ENCODE measurements at places on chromosomes 2 and 18.

GRCh38 chr2:37604716-37605115, 66.7 kb downstream of the CDC42EP3 start:
- no peak for DNase-seq

DNA sequence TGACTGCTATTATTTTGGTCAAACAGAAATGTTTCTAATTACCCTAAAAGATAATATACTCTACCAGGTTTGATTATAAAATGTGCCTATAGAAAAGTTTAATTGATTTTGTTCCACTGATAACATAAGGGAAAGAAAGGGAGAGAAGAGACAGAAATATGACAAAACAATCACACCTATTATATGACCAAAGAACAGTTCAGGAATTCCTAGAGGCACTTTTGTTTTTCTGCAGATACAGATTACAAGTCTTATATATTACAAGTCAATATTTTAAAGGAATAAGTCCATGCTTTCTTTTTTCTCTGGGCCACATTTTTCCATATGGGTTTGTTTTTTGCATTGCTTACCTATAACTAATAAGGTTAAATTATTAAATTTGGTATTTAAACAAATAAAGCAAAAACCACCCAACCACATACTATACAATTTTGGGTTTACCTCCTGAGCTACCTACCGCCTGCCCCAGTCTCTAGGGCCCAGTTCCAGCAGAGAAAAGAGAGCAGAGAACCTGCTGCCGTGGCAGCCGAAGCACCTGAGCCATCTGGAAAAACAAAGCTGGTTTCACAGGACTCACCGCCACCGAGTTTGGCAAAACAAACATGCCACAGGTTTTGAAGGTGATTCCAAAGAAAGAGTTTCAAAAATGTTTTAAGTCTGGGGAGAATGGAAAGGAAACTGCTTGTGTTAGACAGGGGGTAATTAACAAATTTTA, 92.1 kb downstream of the DYM start:
- DNase-seq, result peak; percentile 49

GRCh38 chr2:120992791-120993555, 257.3 kb downstream of the GLI2 start:
- DNase-seq, result peak; percentile 40

DNA sequence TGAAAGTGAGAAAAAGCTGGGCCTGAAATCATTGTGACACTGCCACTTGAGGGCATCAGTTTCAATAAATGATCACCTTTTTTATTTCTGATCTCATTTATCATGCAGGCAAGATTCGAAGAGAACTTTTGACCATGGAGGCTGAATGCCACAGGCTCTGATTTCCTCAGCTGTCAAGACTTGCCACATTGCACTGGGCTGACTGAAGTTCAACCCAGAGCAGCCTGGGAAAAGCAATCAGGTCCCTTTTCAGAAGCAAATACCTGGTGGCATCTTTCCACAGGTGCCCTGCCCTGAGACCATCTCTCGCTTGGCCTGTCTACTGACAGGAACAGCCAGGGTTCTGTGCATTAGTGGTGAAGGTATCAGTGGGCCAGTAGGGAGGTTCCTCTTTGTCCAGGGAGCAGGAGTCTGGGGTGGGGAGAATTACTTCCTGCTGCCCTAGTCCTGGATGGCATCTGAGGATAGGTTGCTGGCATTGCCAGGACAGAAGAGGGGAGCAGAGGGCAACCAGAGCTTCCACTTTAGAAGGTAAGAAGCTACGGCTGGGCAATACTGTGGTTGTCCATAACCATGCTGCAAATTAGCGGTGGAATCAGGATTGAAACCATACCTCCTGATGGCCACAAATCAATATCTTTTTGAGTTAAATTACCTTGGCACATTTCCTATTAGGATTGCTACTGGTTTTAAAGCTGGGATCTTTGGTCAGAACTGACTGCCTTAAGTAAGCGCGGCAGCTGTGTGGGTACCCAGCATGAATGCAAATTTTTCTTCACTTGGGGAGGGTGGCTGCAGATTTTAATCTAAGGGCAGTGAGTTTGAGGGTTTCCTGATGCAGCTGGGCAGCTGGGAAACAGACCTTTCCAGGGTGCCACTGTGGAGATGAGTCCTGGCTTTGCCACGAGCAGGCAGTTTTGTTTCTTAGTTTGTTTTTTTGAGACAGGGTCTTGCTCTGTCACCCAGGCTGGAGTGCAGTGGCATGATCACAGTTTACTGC, 394.5 kb downstream of the ALK start:
- peak; percentile 71 for DNase-seq

- no peak for DNase-seq
Measured at GRCh38 chr2:133532919-133533318, 35.3 kb downstream of the NCKAP5 start.

- no peak for DNase-seq
Measured at GRCh38 chr2:18399601-18400000, 160.9 kb downstream of the RDH14 start.

DNA sequence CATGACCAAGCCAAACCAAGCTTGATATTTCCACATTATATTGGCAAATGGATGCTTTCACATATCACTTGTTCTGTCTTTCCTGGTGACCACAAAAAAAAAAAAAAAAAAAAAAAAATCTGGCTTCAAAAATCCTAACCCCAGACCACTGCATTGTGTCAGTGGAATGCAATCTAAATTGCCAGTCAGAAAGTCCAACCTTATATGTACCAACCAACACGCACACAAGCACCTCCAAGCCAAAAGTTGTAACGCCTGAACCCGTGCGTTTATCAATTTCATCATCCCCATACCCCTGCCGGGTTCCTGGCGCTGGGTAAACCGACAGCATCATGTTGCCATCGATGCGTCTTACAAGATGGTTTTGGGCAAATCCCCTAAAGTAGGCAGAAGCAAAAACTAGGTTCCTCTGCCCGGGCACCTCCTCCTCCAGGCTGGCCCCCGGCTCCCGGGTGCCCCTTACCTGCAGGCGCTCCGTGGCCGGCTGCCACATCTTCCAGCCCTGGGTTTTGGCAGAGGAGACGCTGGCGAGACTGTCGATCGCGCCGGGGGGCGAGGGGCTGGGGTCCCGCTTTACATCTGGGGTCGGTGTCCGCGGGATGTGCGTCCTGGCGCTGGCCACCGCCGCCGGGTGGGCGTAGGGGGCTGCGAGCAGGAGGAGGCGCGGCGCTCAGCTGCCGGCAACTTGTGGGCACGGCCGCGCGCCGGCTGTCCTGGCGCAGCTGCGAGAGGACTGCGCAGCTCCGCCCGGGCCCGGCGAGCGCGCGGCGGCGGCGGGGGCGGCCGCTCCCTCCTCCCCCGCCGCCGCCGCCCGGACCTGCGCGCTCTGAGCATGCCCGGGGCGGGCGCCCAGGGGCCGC, at the start of gene PID1:
Gene PID1 (minus strand): TSS at position 737 of the 860 bp plus-strand sequence. CDS start 244 bp downstream, at position 493.
- DNase-seq, result peak; percentile 71

GRCh38 chr18:2965797-2966196, 47.1 kb downstream of the LPIN2 start:
- DNase-seq, result no peak

DNA sequence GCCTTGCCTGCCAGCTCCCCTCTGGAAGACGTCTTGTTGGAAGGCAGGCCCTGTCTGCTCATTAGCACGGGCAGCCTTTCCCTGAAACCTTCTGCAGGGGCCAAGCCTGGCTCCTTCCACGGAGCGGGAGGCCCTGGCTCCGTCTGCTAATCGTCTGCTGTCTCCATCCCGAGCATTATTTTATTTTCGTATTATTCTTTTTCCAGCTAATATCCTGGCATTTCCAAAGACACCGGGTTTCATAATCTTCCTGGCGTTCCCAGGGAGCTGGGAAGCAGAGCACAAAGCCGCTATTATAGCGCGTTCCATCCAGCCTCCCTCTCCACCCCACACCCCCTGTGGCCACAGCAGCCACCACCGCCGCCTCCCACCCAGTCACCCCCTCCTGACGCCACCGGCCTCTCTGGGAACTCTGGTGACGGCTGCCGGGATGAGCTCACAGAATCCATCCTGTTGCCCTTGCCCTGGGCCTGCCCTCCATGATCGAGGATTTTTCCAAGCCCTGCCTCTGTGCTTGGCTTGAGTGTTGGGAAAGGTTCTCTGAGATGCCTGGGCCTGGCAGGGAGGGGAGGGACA, 125.5 kb downstream of the DYSF start:
- no peak for DNase-seq

GRCh38 chr2:95042472-95043271, 17.2 kb downstream of the MAL start:
- DNase-seq, result no peak

DNA sequence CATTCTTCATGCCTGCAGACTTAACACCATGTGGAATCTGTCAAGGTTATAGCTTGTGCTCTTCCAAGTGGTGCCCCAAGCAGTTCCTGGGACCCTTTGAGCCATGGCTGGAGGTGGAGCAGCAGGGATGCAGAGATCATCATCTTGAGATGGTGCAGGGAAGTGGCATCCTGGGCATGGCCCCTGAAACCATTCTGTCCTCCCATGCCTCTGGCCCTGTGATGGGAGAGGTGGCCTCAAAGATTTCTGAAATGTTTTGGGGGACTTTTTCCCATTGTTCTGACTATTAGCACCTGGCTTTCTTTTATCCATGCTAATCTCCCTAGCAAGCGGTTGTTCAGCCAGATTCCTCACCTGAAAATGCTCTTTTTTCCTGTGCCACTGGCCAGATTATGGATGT, 10.3 kb upstream of the TMEM37 start:
- DNase-seq, result no peak

GRCh38 chr2:236561874-236562273, 7.8 kb upstream of the ACKR3 start:
- no peak for DNase-seq

GRCh38 chr2:98583276-98583675, 25.0 kb downstream of the COA5 start:
- DNase-seq, result no peak

GRCh38 chr2:204201507-204201906, 264.9 kb downstream of the ICOS start:
- DNase-seq, result no peak

DNA sequence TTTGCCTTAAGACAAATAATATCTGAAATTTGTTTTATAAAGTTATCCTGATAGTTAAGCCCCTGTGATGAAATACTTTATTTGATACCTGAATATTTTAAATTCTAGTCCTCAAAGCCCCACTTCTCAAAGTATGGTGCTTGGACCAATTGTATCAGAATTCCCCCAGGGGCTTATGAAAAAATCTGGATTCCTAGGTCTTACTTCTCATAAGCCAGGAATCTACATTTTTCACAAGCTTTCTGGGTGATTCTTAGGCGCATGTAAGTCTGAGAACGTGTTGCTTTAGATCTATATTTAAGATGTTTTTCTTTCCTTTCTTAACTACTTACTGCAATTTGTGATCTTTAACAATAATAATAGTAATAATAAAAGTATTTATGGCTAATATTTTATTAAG, 53.1 kb downstream of the MYO1B start:
- no peak for DNase-seq

GRCh38 chr2:209094221-209094620, 329.6 kb upstream of the MAP2 start:
- no peak for DNase-seq

GRCh38 chr18:8167026-8167425, 442.2 kb upstream of the RAB12 start:
- DNase-seq, result no peak

DNA sequence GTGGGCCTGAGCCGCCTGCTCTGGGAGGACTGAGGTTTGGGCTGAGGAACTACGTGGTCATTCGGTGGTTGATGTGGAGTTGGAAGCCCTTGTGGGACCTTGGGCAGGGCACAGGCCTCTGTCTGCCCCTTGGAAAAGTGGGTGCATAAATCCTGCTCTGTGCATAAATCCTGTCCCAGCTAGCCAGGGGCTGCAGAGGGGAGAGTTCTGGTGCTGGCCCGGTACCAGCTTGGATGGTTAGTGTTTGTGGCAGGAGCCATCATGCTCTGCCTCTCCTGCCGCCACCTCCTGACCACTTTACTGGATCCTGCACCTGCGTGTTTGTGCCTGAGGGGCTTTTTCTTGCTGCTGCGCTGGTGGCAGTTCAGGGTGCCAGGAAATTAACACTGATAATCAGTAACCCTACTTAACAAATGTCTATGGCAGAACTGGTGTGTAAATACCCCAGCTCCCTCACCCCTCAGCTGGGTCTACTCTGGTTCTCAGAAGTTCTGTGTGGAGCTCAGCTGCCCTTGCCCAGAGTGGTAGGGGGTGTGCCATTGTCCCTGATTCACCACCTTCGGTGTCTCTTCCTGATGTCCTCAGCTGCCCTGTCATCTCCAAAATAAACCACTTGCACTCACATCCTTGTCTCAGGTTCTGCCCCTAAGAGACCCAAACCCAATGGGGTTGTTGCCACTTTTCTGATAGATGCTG, 156.8 kb downstream of the GLI2 start:
- DNase-seq, result no peak

- DNase-seq, result no peak
Measured at GRCh38 chr2:106142683-106143082, 51.4 kb downstream of the UXS1 start.

- no peak for DNase-seq
Measured at GRCh38 chr18:3118195-3119010, 101.4 kb downstream of the MYOM1 start.

DNA sequence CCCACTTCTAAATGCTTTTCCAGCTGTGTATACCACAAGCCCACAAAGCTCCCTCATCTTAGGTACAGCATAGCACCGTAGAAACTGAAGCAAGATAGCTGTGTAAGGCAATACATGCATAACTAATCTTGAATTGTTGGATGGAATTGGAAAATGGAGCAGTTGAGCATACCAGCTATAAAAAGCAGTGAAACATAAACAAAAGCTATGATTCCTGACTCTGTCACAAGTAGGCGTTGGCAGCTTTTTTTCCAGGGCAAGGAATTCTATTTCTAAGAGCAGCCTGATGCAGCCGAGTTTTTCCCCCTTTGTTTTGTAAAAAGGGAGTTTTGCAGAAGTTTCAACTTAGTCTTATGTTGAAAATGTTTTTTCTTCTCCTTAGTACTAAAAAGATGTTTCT, 32.4 kb downstream of the MOGAT1 start:
- DNase-seq, result no peak

- no peak for DNase-seq
Measured at GRCh38 chr2:49271060-49271606, 116.8 kb upstream of the FSHR start.

DNA sequence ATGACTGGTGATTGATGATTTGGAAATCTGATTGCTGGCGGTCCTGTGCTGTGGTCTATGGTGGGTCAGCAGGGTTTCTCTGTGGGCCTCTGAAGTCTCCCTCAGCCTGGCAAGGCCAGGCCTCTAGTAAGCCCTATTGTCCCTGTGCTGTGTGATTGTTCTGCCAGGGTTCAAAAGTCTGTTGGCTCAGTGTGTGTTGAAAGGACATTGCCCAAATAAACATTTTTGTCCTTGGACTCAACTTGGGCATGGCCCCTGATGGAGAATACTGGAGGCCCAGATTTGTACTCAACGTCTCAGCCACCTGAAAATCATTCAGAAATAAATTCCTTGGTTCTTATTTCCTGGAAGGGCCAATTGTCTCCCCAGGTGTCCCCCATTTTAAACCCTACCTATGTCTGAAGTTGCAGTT, 74.4 kb downstream of the MAP4K4 start:
- DNase-seq, result peak; percentile 83

GRCh38 chr18:55249550-55249949, 290.3 kb upstream of the CCDC68 start:
- DNase-seq, result no peak

DNA sequence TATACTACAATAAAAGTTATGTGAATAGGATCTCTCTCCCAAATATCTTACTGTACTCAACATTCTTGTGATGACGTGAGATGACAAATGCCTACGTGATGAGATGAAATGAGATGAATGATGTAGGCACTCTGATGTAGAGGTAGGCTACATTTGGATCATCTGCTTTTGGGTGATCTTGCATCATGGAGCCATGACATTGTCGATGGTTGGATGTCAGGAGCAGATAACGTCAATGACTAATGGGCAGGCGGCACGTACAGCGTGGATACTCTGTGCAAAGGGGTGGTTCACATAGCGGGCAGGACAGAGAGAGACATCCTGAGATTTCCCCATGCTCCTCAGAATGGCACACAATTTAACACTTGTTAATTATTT, 40.8 kb upstream of the PPP1R1C start:
- no peak for DNase-seq

All from left lobe of liver (tissue), 2 donors.